ENCODE measurements at places on chromosomes 12 and 14.

GRCh38 chr12:125029761-125030358 is 35.4 kb upstream of the AACS start:
- no peaks in the 10 kb centered on the region for H3K4me1 ChIP-seq
- H3K4me3 ChIP-seq, result no peak overlapping the region
- H3K36me3 ChIP-seq, result peaks cover 10% of the 10 kb centered on the region

DNA sequence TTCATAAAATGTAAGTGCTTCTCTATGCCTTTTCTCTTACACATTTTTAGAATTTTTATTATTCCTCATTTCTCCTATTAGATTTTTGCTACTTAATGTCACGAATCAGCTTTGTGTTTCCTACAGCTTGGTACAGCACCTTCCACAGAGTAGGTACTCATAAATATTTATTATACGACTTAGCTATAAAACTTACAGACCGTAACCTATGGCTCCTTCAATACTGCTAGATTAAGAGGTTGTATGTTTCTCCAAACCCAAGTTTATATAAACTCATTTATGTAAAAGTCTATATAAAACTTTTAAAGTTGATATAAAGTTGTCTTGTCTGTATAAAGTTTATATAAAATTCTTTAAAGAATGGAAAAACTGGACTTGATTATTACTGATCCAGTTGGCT is 11.5 kb downstream of the NFYB start:
- no peak overlapping the region for H3K4me3 ChIP-seq
- peaks cover 11% of the 10 kb centered on the region for H3K4me1 ChIP-seq
- peaks cover 11% of the 10 kb centered on the region for H3K36me3 ChIP-seq
- H3K27me3 ChIP-seq, result no peaks in the 10 kb centered on the region

GRCh38 chr14:39233680-39234326 is at the start of gene MIA2:
TSS of gene MIA2 (plus strand) at chr14:39233915. CDS start at chr14:39234115, 200 bp downstream.
- no peak for DNase-seq
- H3K36me3 ChIP-seq, result no peaks in the 10 kb centered on the region
- no peaks in the 10 kb centered on the region for H3K27me3 ChIP-seq

DNA sequence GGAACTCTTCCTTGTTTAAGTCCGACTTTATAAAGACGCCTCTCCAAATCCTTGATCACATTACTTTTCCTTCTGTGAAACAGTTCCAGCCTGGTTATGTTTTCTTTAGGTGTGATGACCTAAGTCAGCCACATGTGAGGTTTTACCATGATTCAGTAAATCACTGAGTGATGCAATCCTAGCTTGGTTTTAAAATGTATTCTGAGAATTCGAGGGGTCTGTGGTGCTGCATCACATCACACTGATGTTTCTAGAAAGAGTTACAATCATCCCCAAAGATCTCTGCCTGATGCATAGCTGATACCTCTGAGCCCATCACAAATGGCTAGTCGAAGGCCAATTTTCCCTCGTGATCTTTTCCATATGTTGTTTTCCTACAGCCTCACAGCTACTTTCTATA is 152.7 kb downstream of the ANO2 start:
- H3K36me3 ChIP-seq, result no peaks in the 10 kb centered on the region
- no peaks in the 10 kb centered on the region for H3K4me1 ChIP-seq
- H3K4me3 ChIP-seq, result no peak overlapping the region
- DNase-seq, result no peak
- H3K27ac ChIP-seq, result no peak overlapping the region

GRCh38 chr14:75459099-75459741 is 31.4 kb downstream of the JDP2 start:
- H3K4me1 ChIP-seq, result no peaks in the 10 kb centered on the region
- no peak overlapping the region for H3K27ac ChIP-seq
- no peak overlapping the region for H3K4me3 ChIP-seq
- no peaks in the 10 kb centered on the region for H3K36me3 ChIP-seq
- H3K27me3 ChIP-seq, result no peaks in the 10 kb centered on the region

GRCh38 chr12:94038605-94039004 is 109.8 kb upstream of the PLXNC1 start:
- no peak overlapping the region for H3K4me3 ChIP-seq
- peaks cover 7% of the 10 kb centered on the region for H3K4me1 ChIP-seq
- no peak for DNase-seq
- H3K27me3 ChIP-seq, result no peaks in the 10 kb centered on the region
- H3K36me3 ChIP-seq, result peaks cover 22% of the 10 kb centered on the region
- H3K27ac ChIP-seq, result no peak overlapping the region

DNA sequence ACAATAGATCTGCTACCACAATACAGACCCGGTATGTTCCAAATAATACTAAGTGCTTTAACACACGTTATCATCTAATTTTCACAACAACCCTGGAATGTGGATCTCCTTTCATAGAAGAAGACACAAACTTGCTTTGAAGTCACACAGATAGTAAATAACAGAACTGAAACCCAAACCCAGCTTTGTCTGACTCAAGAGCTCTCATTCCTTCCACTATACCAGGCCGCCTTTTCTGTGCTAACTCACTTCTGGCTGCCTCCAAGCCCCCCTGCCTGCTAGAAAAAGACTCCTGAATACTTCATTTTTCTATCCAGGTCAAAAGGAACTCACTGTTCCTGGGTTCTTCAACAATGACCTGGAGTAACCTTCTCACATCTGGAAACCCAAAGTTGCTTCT is 37.8 kb downstream of the PRPF40B start:
- no peaks in the 10 kb centered on the region for H3K27me3 ChIP-seq
- peak overlapping the region; percentile 86 for H3K4me3 ChIP-seq
- peaks cover 13% of the 10 kb centered on the region for H3K36me3 ChIP-seq

DNA sequence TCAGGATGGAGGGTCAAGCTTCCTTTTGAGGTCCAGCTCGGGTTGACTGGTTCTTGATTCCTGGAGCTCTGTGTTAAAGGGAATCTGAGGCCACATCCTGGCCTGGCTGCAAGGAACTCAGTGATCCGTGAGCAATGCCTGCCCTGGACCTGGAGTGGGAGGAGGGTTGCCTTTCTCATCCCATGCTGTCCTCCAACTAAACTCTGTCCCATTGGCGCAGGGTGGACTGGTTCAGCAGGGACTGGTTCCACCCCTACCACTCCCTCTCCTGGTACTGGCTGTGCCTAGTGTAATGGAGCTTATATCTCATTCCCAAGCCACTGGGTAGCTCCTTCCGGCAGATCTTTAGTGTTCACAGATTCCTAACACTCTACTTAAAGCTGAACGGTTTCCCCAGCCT is 3.9 kb upstream of the CMKLR1 start:
- no peak overlapping the region for H3K4me3 ChIP-seq
- peaks cover 11% of the 10 kb centered on the region for H3K27me3 ChIP-seq
- H3K36me3 ChIP-seq, result no peaks in the 10 kb centered on the region
- peaks cover 2% of the 10 kb centered on the region for H3K4me1 ChIP-seq
- no peak overlapping the region for H3K27ac ChIP-seq

DNA sequence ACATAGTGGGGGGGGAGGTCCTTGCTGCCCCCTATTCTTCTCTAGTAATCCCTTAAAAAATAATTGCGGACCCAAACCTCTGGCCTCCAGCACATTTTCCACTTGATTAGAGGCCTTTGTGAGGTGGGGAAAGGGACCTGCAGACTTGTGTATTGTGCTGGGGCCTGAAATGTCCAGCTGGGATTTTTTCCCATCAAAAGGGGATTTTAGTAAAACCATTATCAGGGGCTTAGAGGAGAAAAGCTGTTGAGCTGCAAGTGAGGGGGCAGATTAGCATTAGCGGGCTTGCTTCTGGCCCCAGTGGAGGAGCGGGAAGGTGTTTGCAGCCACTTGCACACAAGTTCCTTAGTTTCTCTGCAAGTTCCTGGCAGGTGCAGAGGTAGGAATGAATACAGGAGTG is 13.9 kb downstream of the FBXL14 start:
- peaks cover 16% of the 10 kb centered on the region for H3K36me3 ChIP-seq
- no peak overlapping the region for H3K4me3 ChIP-seq
- no peak overlapping the region for H3K27ac ChIP-seq
- H3K4me1 ChIP-seq, result peaks cover 14% of the 10 kb centered on the region
- DNase-seq, result no peak
- H3K27me3 ChIP-seq, result no peaks in the 10 kb centered on the region

GRCh38 chr12:65592416-65592815 is 231.9 kb upstream of the HMGA2 start:
- peaks cover 12% of the 10 kb centered on the region for H3K27me3 ChIP-seq
- no peak for DNase-seq
- H3K36me3 ChIP-seq, result no peaks in the 10 kb centered on the region
- no peak overlapping the region for H3K4me3 ChIP-seq

DNA sequence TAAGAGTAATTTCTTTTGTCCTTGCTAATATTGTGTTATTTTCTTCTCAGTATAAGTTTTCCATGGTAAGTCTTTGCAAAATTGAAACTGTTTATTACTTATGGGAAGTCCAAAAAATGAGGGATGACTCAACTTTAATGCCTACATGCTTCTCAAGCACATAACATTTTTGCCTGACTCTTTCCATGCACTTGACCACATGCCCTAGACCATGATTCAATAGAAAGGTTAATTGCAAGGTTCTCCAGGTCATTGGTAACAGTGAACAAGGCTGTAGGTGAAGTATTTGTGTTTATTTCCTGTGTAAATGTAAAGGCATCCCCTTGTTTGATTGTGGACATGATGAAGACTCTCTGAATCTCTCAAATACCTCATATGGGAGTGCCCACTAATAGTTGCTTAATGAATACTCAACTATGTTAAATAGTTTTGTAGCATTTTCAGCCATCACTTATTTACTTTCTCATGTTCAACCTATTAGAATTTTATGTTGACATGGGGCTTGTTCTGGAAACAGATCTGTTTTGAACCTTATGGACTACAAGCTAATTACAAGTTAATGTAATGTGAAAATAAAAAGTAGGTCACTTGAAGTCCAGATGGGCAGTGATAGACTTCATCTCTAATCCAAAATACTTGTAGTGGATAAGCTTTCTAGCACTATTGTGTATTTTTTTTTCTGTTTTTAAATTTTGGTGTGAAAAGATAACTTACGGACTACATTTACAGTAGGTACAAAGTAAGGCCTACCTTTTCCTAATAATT is 131.7 kb downstream of the TMTC2 start:
- no peak overlapping the region for H3K4me3 ChIP-seq
- H3K4me1 ChIP-seq, result no peaks in the 10 kb centered on the region
- DNase-seq, result no peak
- H3K36me3 ChIP-seq, result peaks cover 5% of the 10 kb centered on the region
- no peaks in the 10 kb centered on the region for H3K27me3 ChIP-seq
- no peak overlapping the region for H3K27ac ChIP-seq

DNA sequence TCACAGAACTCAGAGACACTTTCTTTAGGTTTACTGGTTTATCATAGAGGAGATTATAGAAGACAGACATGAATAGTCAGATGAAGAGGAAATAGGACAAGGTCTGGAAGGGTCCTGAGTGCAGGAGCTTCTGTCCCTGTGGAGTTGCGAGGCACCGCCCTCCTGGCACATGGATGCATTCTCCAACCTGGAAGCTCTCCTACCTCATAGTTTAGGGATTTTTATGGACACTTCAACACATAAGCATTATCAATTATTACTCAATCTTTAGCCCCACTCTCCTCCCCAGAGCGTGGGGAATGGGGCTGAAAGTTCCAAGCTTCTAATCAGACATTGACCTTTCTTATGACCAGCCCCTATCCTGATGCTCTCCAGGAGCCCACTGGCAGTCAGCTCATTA is 12.6 kb upstream of the KRT7 start:
- no peak for DNase-seq
- H3K4me3 ChIP-seq, result no peak overlapping the region
- no peaks in the 10 kb centered on the region for H3K36me3 ChIP-seq
- peaks cover 27% of the 10 kb centered on the region for H3K27me3 ChIP-seq
